NB4 (cell line): ENCODE measurements at places on chromosomes 11 and 22.
A peak's percentile ranks its signal among the peaks of the same experiment; 100 is the strongest.

DNA sequence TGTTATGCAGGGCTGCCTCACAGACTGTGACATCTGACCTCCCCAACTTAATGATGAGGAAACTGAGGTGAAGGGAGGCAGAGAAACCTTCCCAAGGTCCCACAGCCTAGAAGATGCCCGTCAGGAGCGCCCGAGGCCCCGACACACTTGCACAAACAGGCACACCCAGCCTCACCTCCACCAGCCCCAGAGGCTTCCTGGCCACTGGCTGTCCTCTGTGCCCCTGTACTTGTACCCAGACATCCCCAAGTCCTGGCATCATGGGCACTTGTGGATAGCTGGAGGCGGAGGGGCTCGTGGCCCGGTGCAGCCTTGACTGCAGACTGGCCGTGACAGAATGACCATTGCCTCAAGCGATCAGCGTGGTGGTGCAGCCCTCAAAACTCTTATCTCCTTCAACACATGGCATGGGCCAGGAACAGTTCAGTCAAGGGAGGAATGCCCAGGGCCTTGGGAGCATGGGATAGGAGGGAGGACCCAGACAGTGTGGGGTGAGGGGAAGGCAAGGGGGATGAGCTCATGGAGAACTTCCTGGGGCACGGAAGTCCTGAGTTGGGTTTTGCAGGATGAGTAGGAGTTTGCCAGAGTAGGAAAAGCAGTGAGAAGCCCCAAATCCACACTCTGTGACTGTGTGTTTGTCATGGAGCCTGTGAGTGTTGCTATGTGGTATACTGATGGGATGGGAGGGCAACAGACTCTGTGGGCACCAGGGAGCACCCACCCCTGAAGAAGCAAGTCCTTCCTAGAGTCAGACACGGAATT lies 25.8 kb upstream of the PPARA start:
- DNase-seq, result no peak

DNA sequence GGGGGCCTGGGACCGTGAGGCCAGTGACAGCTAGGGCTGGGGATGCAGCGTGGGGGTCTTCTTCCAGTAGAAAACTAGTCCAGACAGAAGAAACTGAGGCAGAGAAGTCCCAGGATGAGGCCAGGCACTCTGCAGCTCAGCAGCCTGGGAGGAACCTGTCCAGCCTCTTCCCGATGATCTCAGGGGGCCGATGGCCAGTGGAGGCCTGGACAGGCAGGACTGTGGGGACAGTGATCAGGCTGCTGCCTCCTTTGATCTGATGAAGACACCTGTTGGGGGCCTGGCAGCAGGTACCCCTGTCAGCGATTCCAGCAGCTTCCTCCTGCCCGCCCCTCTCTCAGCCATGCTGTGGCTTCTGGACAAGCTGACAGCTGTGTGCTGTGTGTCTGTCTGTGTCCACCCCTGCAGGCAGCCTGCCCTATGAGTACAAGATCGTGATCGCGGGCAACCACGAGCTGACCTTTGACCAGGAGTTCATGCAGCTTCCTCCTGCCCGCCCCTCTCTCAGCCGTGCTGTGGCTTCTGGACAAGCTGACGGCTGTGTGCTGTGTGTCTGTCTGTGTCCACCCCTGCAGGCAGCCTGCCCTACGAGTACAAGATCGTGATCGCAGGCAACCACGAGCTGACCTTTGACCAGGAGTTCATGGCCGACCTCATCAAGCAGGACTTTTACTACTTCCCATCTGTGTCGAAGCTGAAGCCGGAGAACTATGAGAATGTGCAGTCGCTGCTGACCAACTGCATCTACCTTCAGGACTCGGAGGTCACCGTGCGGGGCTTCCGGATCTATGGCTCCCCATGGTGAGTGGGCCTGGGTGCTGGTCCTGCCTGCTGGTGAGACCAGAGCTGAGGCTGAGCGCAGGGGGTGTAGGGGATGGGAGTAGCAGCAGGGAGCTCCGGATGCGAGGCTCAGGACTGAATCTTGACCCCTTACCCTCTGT lies 62.6 kb downstream of the MPPED1 start:
- peak; percentile 18 for DNase-seq

GRCh38 chr11:65156926-65157325 lies 13.1 kb upstream of the SPDYC start:
- no peak for DNase-seq

DNA sequence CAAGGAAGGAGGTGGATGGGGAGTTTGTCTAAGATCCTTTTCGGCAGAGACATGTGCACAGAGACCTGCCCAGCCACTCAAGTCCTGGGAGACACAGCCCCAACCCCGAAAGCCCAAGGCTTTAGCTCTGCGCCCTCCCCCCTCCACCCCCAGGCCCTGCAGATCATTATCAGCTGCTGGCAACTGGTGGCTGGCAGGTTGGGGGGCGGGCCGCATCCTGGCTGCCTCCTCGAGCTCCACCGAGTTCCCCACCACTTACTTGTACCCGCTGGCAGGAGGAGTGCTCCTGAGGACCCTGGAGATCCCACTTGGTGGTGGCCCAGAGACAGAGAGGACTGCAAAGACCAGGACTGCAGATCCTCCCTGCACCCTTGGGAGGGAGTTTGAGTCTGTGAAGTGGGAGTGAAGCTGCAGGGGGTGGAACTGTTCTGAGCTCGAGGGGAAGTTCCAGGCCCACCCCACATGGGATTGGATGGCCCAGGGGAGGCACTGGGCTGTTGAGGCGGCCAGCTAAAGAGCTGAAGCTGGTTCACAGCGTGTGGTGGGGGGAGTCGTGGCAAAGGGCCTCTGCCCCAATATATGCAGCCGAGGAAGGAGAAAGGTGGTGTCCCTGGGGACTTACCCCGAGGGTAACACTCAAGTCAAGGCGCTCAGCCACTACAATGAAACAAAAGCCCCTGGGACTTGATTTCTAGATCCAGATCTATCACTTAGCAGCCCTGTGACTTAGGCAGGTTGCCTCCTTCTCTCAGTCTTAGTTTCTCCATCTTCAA lies 19.9 kb upstream of the CCDC86 start:
- DNase-seq, result peak; percentile 82

DNA sequence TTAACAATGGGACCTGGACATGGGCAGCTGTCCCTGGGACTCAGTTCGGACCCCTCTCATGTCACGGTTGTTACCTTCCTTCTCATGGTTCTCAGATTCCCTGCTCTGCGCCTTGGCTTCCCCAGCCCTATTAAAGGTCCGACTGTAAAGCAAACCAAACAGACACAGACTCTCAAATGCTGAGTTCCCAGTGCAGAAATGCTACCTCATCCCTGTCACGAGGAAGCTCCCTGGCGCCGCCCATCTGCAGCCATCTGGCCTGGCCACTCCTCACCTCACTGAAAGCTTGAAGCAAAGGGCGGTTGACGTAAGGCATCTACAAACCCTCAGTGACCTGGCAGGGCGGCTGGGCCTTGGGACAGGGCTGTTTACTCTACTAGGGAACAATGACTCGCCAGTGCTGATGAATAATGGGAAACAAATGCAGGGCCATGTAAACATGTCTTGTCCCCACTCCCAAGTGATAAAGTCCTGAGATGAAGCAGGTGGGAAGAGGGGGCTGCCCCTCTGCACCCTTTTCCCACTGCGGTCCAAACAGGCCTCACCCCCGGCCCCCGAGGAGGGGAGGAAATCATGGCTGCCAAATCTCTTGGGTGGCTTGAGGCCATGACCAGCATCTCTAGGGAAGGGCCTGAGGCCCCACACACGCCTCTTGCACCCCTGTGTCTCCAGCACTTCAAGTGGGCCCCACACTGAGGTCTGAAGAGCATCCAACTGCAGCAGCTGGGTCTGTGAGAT lies 49.3 kb downstream of the SCUBE1 start:
- peak; percentile 19 for DNase-seq
